ENCODE measurements at places on chromosomes 5 and 9.

- DNase-seq = no peak
Measured at GRCh38 chr9:1979741-1980367, 35.3 kb upstream of the SMARCA2 start.

GRCh38 chr5:39835371-39835770, 410.6 kb upstream of the DAB2 start:
- no peak for DNase-seq

DNA sequence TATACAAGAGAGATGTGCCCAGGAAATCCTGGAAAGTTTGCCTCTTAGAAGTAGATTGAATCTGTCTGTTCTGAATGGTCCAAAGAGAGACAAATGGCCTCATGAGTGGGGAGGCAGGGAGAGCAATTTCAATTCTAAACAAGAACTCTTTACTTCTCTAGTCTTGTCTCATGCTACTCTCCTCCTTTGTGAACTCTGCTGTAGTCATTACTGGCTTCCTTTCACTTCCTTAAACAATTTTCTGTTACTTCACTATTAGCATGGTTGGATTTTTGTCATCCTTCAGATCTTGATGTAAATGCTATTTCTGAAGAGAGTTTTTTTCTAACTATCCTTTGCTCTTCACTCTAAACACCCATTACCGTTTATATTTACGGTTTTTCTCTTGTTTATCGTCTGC, 54.0 kb upstream of the GRIN3A start:
- no peak for DNase-seq

DNA sequence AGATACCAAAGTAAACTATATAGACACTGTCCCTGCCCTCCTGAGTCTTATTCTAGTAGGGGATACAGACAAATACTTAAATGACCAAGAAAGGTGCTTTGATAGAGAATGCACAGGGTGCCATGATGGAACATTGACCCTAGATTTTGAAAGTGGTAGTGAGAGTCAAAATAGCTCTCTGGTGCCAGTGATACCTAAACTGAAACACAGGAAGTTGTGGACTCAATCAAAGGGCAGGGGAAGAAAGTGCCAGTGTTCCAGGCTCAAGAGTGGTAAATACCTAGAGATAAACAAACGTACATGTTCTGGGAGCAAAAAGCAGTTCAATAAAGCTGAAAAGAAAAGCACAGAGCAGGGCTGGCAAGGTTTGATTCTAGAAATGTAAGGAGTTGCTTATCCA, 267.6 kb downstream of the ISL1 start:
- no peak for DNase-seq

- no peak for DNase-seq
Measured at GRCh38 chr5:177508221-177508611, 1.4 kb downstream of the DOK3 start.

GRCh38 chr5:15645381-15646160, 145.6 kb downstream of the FBXL7 start:
- DNase-seq = peak; percentile 9

GRCh38 chr9:38329968-38330367, 62.5 kb upstream of the ALDH1B1 start:
- no peak for DNase-seq

All from activated CD4-positive, alpha-beta T cell treated with anti-CD3 and anti-CD28 coated beads, Interleukin-2, Interleukin-4, amounts not matched to agents 100 ng/mL and 50 ng/mL, durations not matched to agents 16 hours and 8 hours (primary cell).